ENCODE measurements at places on chromosomes 16 and 17.
A peak's percentile ranks its signal among the peaks of the same experiment; 100 is the strongest.

DNA sequence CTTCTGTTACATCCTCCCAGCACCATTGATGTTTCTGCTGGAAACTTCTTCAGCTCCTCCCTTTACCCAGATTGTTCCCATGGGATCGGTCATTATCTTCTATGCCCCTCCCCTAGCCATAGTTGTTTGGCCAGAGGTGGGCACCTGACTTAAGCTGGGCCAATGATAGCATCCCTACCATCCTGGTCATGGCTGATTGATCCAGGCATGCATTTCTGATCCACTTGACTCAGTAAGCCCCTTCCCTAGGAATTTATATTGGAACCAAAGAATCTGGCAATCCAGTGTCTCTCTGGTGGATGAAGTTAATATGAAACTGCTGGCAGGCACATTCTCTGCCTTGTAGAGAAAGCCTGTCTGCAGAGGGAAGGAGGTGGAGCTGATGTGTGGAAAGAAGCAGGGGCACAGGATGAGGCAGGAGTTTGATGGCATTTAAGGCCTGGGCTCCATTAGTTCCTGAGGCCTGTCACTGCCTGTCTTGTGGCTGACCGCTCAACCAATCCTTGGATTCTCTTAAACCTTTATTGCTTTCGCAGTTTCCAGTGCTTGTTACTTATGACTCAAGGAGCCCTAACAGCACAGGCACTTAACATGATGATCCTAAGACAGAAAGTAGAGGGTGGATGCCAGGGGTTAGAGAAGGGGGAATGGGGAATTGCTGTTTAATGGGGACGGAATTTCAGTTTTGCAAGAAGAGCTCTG, 152.4 kb downstream of the ABCC12 start:
- DNase-seq: no peak

DNA sequence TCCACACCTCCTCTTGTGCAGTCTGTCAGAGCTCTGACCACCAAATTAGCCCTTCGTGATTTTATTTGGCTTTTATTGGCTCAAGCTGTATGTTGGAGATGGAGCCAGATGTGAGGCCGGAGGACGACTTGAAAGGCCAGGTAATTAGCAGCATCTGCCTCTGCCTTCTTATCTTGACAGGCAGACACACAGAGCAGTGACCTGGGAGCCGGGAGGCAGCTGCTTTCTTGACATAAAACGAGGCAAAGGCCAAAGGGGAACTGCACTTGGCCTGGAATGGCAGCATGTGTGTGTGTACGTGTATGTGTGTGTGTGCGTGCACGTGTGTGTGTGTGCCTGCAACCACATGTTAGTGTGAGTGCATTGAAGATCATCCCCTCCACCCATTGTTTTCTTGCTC, 56.9 kb upstream of the BRD7 start:
- DNase-seq: no peak

DNA sequence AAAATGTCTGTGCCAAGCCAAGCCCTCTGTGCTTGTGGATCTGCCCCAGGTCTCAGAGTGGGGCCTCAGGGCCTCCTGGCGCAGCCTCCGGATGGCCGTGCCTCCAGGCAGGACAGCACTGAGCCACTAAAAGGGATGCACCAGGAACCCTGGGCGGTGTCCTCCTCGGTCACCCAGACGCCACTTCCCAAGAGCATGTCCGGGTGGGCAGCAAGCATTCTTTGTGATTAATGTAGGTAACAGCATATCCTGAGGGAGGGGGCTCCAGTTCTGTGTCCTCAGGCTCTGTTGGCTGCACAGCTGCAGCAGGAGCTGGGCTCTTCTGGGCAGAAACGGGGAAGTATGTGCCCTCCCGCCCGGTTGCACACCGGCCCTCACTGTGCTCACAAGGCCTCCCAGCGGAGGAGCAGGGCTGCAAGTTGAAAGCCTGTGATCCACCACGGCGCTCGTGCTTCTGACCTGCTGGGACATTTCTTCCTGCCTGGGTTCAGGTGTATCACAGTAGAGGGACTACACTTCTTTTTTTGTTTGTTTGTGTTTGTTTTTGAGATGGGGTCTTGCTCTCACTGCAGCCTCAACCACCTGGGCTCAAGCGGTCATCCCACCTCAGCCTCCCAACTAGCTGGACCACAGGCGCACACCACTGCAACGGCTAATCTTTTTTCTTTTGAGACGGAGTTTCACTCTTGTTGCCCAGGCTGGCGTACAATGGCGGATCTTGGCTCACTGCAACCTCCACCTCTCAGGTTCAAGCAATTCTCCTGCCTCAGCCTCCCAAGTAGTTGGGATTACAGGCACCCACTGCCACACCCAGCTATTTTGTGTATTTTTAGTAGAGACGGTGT, 37.9 kb upstream of the CHMP6 start:
- DNase-seq: no peak

DNA sequence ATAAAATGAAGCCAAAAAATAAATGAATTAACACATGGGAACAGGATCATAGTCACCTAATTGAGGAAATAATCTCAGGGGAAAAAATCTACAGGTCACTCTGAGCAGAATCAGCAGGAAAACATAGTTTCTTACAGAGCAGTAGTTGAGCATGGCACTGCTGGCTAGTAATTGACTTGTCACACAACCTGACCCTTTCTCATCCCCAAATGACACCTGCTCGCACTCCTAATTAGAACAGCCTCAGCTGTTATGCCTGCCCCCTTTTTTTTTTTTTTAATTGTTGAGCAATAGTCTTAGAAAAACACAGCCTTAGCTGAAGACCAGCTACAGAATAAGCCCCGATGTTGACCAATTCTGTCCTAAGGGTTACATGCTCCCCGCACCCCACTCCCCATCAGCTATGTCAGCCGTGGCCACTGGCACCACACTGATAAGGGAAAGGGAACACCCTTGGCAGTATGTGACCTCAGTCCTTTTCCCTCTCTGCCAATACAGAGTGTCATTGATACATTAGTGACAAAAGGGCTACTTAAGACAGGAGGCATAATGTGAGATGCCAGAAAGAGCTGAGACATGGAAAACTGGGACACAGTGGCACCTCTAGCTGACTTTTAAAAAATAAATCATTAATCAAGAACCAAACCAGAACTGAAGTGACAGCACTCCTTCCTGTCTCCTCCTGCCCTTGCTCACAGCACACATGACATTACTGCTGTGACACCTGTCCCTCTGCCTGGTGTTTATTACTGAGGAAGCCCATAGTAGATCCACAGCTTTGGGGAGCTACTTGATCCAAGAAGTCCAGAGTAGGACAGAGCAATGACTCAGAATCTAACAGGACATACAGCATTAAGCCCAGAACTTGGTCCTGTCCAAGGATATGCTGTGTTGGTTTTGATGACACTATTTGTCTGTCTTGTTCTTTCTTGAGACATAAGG, 41.7 kb downstream of the WDR59 start:
- DNase-seq: no peak

- DNase-seq: no peak
These were observed 12.6 kb upstream of the CA10 start for GRCh38 chr17:52170963-52171572.

GRCh38 chr17:55770196-55770870, 19.5 kb downstream of the PCTP start:
- DNase-seq: no peak

DNA sequence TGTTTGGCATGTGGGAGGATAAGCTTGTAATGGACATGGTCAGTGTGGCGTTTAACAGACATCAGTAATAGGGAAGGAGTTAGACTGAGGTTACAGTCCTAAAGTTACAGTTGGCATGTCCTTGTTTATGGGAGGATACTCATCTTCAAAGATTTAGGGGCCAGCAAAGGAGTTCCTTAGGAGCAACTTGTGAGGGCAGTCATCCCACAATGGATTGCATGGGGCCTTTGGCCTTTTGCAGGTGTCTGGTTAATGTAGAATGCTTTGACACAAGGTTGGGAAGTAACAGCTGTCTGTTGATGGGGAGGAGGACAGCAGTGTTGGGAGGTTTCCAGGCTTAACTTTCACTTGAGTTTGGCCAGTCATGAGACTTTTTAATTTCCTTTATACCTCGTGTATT, 2.2 kb downstream of the NUBP1 start:
- DNase-seq: no peak

GRCh38 chr17:82952019-82952418, 112.2 kb upstream of the ZNF750 start:
- DNase-seq: no peak

DNA sequence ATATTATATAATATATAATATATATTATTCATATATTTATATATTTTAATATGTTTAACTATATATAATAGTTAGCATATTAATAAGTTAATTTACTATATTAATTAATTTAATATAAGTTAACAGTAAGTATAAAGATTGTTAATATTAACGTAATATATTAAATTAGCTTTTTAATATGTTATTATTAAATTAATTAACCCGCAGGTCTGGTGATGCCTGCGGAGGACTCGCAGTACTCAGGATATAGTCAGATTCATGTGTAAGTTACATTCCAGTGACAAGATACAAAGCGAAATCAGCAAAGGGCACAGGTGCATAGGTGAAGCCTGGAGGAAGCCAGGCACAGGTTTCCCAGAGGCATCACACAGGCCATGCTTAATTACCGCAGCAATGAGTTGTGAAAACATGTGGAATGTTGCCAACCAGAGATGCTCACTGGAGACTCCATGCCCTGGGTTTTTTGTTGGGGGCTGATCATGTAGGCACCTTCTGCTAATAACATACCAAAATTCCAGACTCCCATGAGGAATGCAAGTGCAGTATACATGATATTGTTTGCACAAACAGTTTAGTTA, 130.4 kb upstream of the MPHOSPH6 start:
- DNase-seq: no peak

DNA sequence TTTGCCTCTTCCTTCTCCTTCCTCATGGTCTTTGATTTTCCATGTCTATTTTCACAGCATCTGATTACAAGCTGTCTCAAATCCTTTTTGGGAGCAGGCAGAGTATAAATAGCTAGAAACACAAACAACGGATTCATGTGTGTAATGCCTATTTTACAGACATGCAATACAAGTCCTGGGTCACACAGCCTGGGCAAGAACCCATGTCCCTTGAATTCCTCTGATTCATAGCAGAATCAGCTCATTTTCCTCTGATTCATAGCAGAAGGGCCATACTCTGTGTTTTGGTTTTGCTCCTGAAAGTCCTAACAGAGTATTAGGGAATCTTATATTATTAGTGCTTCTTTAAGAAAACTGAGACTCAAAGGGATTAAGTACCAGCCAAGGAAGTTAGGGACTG, 71.3 kb downstream of the IRX5 start:
- no peak for DNase-seq

DNA sequence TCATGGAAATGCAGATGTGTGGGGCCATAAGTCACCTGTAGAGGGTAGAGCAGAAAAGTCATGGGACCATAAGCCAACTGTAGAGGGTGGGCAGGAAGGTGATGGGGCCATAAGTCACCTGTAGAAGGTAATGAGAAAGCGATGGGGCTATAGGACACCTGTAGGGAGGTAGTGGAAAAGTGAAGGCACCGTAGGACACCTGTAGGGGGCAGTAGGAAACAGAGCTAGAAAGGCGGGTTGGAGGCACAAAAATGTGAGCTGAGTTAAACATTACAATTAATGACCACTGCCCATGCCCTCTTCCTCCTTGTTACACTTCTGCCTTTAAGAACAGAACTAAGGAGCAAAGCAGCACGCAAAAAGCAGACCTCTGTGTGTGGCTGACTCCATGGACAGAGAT, 150.1 kb downstream of the SHISA6 start:
- no peak for DNase-seq

DNA sequence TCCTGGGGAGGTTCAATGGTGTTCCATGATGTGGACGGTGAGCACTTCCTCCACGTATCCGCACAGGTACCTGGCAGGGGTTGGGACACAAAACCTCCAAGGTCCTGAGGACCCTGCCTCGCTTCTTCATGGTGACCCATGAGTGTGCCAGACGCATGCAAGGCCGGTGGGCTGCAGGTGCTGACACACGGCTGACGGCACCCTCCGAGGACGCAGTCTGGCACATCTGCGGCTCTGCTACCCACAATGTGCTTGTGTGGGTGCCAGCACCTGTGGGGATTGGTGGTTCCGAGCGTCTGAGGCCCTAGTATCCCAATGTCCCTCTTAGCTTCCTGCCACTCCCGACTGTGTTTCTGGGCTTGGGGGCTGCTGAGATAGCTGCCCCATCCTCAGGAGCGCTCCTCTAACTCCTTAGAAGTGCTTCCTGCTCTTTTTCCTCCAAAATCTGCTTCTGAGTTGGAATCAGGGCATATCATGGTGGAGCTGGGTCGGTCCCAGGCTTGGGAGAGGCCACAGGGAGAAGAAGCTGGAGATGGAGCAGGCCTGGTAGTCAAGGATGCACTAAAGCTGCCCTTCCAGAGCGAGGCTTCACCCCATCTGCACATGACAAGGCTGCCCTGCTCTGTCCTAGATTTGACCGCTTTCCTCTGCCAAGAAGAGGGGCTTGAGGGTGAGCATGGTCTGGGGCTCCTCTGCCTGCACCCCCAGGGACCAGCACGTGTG, 1.6 kb downstream of the CYGB start:
- DNase-seq: no peak

DNA sequence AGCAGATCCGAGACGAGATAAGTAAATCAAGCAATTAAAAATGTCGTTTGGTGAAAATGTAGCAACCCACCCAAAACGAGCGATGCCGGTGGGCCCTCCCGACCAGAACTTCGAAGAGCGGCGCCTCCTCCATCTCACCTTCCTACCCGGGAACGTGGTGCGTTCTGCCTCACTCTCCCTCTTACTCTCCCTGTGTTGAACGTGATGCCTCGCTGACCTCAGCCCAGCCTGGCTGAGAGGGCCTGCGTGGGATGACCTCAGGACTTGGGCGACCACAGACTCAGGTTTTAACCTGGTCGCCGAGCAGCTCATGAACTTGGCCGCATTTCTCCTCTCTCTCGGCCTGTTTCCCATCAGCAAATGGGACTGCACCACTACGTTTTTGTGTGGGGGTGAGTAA, 69.7 kb upstream of the RPL38 start:
- no peak for DNase-seq

- peak; percentile 30 for DNase-seq
These were observed 58.6 kb downstream of the EMP2 start for GRCh38 chr16:10521681-10522274.

- no peak for DNase-seq
These were observed 862 bp downstream of the ZNF232 start for GRCh38 chr17:5110816-5111215.

All from activated T-cell treated with anti-CD3 and anti-CD28 coated beads for 24 hours (primary cell).